ENCODE measurements at places on chromosomes 1 and 21.

DNA sequence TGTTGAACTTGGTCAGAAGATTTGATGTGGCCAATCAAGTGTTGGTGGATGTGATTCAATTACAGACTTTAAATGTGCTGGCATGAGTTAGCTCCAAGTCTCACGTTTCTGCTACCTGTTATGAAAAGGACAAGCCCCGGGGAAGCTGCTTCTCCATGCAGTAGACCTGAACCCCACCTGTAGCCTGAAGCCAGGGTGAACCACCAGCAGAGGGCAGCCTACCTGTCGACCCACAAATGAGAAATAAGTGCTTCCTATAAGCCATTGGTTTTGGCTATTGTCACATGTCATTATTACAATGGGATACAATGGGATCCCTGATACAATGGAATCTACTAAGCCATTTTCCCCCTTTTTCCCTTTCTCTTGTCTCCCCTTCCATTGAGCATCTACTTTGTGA, 230.2 kb downstream of the PRDM2 start:
- DNase-seq, result peak; percentile 15

DNA sequence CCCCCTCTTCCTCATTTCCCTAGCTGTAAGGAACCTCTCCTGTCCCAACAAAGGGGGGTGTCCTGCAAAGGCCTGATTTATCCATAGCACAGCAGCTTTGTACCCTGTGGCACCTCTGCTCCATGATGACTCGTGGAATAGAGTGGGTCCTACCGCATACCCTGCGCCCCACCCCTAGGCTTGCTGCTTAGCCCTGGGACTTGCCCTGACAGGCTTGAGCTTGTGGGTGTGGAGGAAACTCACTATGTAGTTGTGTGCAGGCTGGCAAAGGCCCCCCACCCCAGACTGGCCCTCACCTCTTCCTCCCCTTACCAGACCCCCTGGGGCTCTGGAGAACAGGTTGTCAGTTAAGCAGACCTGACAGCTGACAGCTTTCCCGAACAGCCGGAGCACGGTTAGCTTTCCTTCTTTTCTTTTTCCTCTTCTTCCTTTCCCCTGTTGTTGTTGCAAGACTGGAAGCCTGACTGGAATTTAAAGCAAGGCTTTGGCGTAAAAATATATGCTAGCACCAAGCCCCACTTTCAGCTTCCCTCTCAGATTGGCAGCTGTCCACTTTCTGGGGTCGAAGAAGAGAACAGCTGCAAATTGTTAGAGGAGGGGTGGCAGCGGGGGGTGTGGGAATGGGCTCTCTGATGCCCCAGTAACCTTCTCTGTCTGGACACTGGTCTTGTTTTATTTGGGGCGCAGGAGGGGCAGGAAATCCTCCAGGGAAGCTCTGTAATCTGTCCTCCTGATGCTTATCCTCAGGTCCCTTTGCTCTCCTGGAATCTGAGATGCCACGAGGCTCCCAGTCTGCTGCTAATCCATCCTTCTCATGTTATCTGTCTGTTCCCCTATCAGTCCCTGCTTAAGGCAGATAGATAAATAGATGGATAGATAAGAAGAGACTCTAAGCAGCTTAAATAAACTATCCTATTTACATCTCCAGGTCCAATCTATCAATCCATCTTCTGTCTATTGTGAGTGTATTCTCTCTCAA, 134.6 kb downstream of the BRINP2 start:
- peak; percentile 28 for DNase-seq

GRCh38 chr1:18182398-18183160, 75.0 kb downstream of the IGSF21 start:
- DNase-seq, result peak; percentile 73

- peak; percentile 98 for DNase-seq
These were observed at the start of gene SUMO3 for GRCh38 chr21:44817914-44818639. SUMO3 (minus strand) TSS chr21:44818062; CDS start chr21:44817968, 94 bp downstream.

DNA sequence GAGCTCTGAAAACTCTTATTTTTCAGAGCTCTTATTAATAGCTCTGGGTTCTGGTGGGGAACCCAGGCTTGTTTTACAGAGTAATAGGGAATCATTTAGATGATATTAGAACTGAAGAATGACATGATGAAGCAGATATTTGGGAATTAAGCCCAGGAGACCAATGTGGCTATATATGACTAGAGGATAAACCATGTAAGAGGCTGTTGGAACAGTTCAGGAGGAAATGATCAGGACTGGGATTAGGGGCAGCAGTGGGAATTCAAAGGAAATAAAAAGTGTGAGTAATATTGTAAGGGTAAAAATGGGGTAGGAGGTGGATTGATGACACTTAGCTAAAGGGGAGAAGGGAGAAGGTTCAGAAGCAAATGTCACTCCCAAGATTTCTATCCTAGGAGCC, 58.6 kb downstream of the GIPC2 start:
- DNase-seq, result no peak

- DNase-seq, result no peak
These were observed 61.8 kb upstream of the LRRC8D start for GRCh38 chr1:89759036-89759435.

- no peak for DNase-seq
These were observed 959 bp downstream of the AKR7A3 start for GRCh38 chr1:19287436-19288185.

Measured in SK-N-SH (cell line).